ENCODE measurements at places on chromosomes 6 and 20.
A peak's percentile ranks its signal among the peaks of the same experiment; 100 is the strongest.

DNA sequence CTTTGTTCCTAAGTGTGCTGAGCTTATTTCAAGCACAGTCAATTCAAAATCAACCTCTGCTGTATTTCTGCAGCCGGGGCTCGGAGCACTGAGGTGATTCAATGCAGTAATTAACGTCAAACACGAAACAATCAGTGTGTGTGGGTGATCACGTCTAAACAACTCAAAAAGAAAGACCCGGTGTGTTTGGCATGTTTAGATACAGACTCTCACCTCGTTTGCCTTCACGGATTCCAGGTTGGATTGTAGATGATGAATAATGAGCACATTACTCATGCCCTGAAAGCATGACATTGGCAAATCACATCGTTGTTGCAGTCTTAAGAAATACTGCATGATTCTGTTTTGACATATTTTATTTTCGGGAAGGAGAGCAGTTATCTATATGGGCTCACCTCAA, 231.0 kb downstream of the QKI start:
- DNase-seq = no peak

- no peak for DNase-seq
Observed at GRCh38 chr6:84902354-84902928, 138.0 kb upstream of the TBX18 start.

GRCh38 chr6:55617272-55617671, 38.3 kb upstream of the HMGCLL1 start:
- no peak for DNase-seq

DNA sequence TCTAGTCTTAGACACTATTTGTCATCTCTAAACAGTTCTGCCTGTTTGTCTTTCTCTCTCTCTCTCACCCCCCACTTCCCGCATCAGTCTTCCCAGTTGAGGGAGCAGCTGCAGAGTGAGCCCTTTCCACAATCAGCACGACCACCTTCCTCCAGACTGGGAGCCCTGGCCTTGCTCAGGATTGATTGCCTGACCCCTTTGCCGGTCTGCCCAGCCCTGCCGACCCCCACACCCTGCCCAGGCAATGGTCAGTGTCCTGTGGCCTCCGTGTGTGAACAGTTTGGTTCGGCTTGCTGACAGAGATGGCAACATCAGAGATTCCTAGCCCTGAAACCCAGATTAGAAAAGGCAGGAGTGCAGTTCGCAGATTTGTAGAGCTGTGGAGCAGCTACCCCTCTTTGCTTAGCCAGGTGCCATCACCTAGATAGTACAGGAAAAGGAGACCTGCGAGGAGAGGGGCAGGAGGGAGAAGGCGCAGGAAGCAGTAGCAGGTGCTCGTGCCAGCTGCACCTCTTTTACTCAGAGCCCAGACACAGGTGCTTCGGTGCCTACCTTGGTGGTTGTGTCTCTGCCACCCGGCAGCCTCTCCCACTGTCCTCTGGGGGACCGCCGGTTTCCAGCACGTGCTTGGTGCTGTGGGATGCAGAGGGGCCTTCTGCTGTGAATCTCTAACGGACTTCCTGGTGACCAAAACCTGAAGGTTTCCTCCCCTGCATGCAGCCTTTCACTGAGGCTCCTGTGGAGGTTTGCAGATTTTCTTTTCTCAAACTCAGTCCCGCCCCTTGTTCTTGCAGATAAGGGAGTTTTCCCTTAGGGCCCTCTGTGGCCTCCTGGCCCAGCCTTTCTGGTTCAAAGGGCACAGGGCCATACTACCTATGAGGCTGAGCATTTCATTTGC, 92.4 kb downstream of the SCML4 start:
- DNase-seq = peak; percentile 69
